ENCODE measurements at places on chromosomes 6 and 20.

- DNase-seq, result no peak
Measured at GRCh38 chr6:12973386-12973785, 256.8 kb downstream of the PHACTR1 start.

DNA sequence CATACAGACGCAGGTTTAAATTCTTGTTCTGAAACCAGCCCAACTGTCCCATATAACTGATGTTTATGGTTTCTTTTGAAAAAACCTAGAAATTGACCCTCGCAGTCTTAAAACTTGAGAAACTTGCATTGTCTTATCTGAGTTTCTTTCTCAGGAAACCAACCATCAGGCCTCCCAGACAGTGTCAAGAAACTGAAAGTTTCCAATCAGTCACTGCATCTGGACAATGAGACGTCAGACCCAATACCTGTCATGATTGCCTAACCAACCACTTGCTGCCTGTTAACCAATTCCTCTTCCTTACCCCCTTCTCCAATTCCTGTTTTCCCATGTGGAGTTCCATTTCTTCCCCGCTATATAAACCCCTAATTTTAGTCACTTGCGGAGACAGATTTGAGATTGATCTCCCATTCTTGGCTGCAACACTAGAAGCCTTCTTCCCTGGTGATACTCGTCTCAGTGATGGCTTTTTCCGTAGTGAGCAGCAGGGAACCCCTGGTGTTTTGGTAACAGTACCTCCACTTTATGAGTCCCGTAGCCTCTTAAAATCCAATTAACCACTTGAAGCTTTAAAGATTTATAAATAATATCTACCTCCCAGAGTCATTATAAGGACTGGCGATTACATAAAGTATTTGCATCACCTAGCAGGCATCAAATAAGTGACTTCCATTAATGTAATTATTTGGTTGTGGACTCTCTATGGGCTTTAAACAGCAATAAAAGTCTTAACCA lies 49.3 kb downstream of the GPR63 start:
- DNase-seq, result no peak

DNA sequence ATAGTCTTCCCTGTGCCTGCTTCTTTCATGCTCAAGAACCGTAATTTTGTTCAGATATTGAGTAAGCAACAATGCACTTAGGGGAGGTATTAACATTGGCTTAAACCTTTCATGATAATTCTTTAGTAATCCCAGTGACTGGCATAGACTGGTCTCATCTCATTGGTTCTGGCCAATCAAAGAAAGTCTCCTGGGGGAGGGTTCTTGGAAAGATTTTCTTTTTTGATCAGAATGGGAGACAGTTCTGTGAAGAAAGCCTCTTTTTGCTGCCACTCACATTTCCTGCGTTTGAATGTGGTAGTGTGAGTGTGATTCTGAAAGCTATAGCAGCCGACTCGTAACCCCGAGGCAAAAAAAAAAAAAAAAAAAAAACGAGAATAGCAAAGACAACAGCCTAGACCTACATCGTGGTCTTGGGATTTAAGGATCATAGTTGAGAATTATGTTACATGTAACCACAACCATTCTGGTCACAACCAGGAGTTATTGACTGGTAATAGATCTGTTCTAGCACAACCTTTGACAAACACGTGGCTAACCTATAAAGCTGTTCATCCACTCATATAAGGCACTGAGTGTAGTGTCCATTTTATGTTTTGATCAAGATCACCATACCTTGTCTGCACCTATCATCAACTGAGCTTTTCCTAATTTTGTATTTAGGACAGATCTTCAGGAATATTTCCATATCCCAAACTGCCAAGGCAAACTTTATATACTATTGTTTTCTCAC lies 15.1 kb upstream of the TMEM217 start:
- no peak for DNase-seq

- no peak for DNase-seq
Measured at GRCh38 chr6:4480788-4481735, 295.1 kb upstream of the CDYL start.

DNA sequence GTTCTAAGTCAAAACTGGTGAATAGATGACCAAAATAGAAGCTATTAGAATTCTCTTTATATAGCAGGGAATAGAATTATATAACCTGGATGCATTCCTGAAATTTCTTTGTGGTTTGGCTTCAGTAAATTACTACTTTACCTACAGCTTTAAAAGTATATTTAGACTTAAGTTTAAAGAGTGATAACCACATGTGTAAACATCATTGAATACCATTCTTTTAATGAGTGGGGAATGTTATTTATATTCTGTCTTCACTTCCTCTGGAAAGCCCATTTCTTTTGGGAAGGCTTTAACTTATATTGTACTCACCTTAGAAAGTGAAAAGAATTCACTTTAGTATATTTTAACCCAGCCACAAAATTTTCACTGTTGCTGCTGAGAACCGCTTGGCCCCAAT lies 39.1 kb downstream of the PLEKHG1 start:
- no peak for DNase-seq

- DNase-seq, result no peak
Measured at GRCh38 chr20:33940666-33941065, 53.0 kb upstream of the RALY start.

DNA sequence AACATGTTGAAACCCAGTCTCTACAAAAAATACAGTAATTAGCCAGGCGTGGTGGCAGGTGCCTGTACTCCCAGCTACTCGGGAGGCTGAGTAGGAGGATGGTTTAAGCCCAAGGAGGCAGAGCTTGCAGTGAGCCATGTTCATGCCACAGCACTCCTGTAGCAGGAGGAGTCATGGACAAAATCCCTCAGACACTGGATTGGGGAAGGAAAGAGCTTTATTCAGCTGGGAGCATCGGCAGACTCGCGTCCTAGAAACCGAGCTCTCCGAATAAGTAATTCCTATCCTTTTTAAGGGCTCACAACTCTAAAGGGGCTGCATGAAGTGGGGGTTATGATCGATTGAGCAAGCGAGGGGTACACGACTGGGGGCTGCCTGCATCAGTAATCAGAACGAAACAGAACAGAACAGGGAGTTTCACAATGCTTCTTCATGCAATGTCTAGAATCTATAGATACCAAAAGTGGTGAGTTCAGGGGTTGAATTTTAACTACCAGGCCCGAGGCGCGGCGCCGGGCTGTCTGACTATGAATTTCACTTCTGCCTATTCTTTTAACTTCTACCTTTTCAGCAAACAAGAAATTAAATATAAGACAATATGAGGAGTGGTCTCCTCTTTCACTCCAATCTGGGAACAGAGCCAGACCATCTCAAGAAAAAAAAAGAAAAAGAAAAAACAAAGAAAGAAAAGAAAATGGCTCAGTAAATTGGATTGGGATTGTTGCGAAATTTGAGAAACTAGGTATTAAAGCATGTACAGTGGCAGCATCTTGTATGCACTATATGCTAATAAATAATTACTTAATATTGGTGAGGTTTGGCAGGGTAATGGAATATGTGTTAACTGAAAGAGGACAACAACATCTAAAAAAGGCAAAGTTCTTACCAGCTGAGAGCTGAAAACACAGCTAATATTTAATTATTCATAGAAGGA lies 23.6 kb downstream of the HMGN4 start:
- DNase-seq, result no peak

DNA sequence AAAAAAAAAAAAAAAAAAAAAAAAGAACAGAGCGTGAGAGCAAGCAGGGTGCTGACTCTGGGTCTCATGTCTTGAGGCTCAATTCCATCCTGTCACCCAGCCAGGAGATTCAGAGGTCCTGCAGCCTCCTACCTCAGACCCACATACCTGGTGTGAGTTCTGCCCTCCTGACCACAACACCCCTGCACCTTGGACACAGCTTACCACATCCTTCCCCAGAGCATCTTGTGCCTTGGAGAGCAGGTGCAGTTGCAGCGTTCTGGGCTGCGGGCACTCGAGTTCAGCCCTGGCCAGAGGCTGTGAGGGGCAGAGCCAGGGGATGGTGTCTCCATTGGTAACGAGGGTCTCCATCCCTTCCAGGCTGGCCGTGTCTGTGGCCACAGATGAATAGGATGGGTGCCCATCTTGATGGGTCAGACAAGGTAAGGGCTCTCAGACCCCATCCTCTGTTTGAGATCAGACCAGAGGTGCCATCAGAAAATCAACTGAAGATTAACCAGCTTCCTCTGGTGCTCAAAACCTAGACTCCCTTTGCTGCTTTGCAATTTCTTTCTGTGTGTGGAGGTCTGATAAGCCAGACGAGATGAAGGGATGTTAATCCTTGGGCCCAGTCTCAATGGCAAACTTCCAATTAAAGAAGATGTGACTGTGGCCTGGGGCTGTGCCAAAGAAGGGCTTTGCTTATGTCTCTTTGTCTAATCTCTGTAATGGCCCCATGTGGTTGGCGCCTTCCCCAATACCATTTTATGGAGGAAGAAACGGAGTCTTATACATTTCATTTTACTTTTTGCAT lies 14.7 kb upstream of the ZNF831 start:
- DNase-seq, result no peak

- DNase-seq, result no peak
Measured at GRCh38 chr6:15460110-15460727, 202.6 kb downstream of the DTNBP1 start.

Measured in NK-92 treated with Interleukin-12 subunit alpha and Interleukin-12 subunit beta, amount 100 ng/mL, for 24 hours (cell line).